ENCODE measurements at places on chromosomes 13 and 19. TPM values are rescaled to one million over a fixed set of nuclear protein-coding genes. Genes with fewer than 3 reads are reported as not detected.

Gene NCR1
- total RNA-seq, result not detected

Gene GFY
- not detected for total RNA-seq

Gene IGFL2
- not detected for total RNA-seq

Gene TMEM38A
- 9.1 TPM for total RNA-seq

Gene ZNF181
- 10.1 TPM for total RNA-seq

Gene DPP9
- total RNA-seq, result 59.9 TPM

Gene RXFP2
- total RNA-seq, result not detected

Gene EPSTI1
- total RNA-seq, result 9.4 TPM

DNA sequence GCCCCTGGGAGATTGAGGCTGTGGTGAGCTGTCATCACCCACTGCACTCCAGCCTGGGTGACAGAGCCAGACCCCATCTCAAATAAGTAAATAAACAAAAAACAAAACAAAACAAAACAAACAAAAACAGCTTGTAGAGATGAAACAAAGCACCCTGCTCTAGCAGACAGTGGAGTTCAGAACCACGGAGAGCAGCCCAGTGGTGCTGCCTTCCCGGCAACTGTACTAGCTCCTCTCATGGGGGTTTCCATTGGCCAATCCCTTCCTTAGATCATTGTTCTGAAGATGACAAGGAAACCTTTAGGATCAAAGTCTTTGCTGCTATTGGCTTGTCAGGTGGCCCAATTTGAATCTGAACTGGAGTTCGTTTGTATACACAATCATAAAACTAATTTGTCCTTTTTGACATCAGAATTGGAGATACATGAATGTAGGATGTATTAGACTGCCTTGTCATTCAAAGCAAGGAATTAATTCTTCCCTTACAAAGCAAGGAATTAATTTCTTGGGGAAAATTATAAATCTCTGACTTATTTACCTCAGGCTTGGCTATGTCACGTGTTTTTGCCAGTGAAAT is 19.7 kb upstream of the SYCN start:
- DNase-seq, result no peak

- DNase-seq, result no peak
Measured at GRCh38 chr13:111179908-111180760, 65.0 kb downstream of the ARHGEF7 start.

- no peak for DNase-seq
Measured at GRCh38 chr19:48121909-48122371, 11.3 kb upstream of the PLA2G4C start.

GRCh38 chr19:19997656-19998268 is 41.5 kb downstream of the ZNF682 start:
- peak; percentile 33 for DNase-seq

- no peak for DNase-seq
Measured at GRCh38 chr19:55091955-55092354, 16.3 kb downstream of the EPS8L1 start.

DNA sequence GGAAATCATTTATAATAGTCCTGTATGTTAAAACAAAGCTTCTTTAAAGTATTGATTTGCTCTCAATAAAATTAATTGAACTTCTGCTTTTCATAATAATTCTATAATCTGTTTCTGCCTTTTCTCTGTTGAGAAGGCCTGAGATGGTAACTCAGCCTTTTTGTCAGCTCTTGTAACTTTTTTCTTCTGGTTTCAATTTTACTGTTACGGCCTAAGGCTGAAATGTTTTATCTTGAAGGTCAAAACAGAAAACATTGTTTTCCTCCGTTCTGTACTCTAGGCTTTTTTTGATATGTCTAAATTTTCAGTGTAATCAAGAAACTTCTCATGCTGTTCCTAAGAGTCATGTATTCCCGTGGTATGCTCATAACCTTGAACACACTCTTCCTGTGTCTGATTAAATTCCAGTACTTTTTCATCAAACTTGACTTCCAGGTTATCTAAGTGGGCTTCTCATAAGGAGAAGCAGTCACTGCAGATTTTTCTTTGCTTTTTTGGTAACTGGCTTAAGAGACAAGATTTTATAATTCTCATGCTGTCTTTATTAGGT is 7.6 kb upstream of the NAXD start:
- DNase-seq, result no peak

GRCh38 chr19:38699027-38699346 is 45.3 kb downstream of the CAPN12 start:
- DNase-seq, result no peak

DNA sequence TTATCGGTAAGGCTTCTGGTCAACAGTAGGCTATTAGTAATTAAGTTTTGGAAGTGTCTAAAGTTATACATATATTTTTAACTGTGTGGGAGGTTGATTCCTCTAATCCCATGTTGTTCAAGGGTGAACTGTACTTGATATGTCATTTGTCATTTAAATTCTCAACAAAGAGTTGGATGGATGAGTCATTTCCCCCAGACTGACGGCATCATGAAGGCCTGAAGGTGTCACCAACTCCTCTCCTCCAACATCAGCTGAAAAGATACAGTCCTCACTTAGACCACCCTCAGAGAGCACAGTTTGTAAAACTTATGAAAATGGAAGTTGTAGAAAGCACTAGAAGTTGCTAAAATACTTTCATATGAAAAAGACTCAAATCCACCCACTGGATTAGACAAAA is 48.8 kb downstream of the DCLK1 start:
- no peak for DNase-seq

- no peak for DNase-seq
Measured at GRCh38 chr13:107438251-107438650, 777.1 kb downstream of the LIG4 start.

DNA sequence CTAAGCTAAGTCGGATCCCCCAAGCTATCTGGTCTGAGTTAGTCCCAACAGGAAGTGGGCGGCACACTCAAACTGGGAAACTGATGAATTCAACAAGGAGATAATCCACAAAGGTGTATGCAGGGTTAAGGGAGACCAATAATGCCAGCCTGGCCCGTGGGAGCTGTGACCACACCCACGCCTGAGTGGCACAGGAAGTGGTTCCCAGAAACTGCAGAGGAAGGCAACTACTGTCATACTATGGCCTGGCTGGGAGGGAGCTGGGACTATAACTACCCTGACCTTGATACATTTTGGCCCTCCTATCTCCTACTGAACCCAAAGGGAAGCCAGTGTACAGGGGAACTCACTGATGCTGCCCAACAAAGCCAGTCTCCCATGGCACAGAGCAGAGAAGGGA is 85.5 kb upstream of the TDRD3 start:
- DNase-seq, result no peak

- DNase-seq, result no peak
Measured at GRCh38 chr19:4859697-4860096, 7.8 kb downstream of the PLIN3 start.

DNA sequence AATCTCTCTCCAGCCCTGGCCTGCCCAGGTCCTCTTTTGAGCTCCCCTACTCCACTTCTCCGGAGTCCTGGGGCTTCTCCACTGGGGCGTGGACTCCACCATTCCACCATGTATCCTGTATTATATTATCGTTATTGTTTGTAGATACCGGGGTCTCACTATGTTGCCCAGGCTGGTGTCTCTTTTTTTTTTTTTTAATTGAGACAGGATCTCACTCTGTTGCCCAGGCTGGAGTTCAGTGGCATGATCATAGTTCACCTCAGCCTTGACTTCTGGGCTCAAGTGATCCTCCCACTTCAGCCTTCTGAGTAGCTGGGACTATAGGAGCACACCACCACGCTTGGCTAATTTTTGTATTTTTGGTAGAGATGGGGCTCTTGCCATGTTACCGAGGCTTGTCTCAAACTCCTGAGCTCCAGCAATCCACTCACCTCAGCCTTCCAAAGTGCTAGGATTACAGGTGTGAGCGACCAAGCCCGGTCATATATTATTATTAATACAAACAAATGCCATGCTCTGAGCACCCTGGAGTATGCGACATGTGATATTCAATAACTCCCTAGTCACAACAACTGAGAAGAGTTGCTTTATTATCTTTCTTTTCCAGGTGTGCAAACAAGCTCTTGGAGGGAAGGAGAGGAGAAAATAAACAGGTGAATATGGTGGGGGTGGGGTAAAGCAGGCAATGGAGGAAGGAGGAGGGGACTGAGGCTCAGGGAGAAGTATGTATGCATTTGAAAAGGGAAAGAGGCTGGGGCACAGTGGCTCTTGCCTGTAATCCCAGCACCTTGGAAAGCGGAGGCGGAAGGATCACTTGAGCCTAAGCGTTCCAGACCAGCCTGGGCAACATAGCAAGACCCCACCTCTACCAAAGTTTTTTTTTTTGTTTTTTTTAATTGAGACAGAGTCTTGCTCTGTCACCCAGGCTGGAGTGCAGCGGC is 2.8 kb upstream of the CERS4 start:
- DNase-seq, result no peak
